ENCODE measurements at places on chromosomes 7 and 10. TPM values are rescaled to one million over a fixed set of nuclear protein-coding genes. Genes with fewer than 3 reads are reported as not detected.

CPXM2 gene
- not detected for total RNA-seq

LRRD1 gene
- not detected for total RNA-seq

APBB1IP gene
- 78.4 TPM for total RNA-seq

RGS10 gene
- total RNA-seq, result 172 TPM

AKR1D1 gene
- total RNA-seq, result not detected

GCK gene
- total RNA-seq, result not detected

ABCB4 gene
- total RNA-seq, result not detected

SLC26A3 gene
- total RNA-seq, result not detected

TAS2R4 gene
- 1.1 TPM for total RNA-seq

TAF3 gene
- total RNA-seq, result 16.4 TPM

INHBA gene
- total RNA-seq, result not detected

C10orf62 gene
- total RNA-seq, result not detected

ABCC2 gene
- 1.3 TPM for total RNA-seq

LEP gene
- not detected for total RNA-seq

NUTM2E gene
- 0.92 TPM for total RNA-seq

JCAD gene
- 0.12 TPM for total RNA-seq

SLC16A12 gene
- not detected for total RNA-seq

LIPK gene
- not detected for total RNA-seq

TRIM24 gene
- 22.0 TPM for total RNA-seq
